ENCODE measurements at places on chromosomes 3 and 15.

DNA sequence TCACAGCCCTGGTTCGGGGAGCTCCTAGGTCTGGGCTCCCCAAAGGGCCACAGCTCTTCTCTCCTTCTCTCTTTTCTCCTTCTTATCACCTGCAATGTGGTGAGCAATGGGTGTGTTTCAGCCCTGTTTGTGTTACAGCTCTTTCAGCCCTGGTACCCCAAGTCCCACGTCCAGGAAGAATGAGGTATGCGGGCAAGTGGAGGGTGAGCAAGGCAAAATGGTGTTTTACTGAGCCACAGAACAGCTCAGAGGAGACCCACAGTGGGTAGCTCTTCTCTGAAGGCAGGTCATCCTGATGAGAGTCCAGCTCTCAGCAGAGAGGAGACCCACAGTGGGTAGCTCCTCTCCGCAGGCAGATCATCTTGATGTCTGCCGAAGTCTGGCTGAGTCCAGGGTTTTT is 86.8 kb downstream of the BFSP2 start:
- DNase-seq: no peak

DNA sequence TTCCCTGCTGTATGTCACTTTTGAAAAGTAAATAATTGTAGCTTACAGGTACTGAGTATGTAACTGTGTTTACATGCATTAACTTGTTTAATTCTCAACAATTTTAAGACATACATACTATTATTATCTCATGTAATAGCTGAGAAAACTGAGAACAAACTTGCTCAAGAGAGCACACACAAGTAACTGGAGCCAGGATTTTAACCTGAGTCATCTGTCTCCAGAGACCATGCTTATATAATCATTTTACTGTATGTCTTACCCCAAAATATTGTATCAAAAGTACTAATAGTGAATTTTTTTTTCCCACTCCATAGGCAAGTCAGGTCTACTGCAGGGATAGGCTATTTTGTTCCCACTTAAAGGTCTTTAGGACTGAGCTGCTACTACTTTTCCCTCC is 95.4 kb downstream of the FEZF2 start:
- DNase-seq: no peak

- DNase-seq: no peak
Measured at GRCh38 chr3:194443901-194444300, 42.9 kb downstream of the ATP13A3 start.

GRCh38 chr3:184777566-184778356 is 34.2 kb upstream of the VPS8 start:
- DNase-seq: peak; percentile 85

GRCh38 chr15:95928822-95929221 is 401.7 kb upstream of the NR2F2 start:
- no peak for DNase-seq

Measured in activated gamma-delta T cell treated with Interleukin-2 at 50 U/mL for 16 hours (primary cell).